Stimulated activated CD8-positive, alpha-beta memory T cell treated with anti-CD3 and anti-CD28 coated beads, Interleukin-7, amount 100 ng/mL, for 48 hours (primary cell): ENCODE measurements at places on chromosomes 13 and 19.

- no peak for DNase-seq
Observed at GRCh38 chr13:27174766-27175455, 3.3 kb upstream of the USP12 start.

DNA sequence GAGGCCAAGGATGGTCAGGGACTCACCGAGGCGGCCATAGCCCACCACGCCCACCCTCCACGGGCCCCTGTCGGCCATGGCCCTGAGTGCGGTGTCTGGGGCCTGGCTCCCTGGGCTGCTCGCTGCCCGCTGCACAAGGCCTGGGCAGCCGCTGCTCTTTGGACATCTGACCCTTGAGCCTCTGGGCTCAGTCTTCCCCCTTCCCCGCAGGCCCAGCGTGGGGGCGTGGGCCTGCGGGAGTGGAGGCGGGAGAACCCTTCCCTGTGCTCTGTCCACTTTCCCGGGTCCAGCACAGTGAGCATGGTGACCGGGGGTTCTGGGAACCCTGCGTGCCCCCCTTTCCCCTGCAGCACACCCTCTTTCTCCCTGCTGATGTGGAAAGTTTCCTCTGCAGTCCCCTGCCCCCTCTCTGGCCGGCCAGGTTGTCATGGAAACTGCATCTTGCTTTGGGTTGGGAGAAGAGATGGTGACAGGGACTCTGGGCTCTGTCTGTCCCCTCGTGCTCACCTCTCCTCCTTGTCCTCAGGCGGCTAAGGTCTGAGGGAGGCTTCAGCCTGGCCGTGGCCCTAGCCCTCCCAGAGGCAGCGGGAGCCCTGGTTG is at the start of gene ASPDH:
ASPDH (minus strand) TSS at position 168 of the 600 bp plus-strand sequence; CDS start at position 78, 90 bp downstream.
- DNase-seq = no peak

DNA sequence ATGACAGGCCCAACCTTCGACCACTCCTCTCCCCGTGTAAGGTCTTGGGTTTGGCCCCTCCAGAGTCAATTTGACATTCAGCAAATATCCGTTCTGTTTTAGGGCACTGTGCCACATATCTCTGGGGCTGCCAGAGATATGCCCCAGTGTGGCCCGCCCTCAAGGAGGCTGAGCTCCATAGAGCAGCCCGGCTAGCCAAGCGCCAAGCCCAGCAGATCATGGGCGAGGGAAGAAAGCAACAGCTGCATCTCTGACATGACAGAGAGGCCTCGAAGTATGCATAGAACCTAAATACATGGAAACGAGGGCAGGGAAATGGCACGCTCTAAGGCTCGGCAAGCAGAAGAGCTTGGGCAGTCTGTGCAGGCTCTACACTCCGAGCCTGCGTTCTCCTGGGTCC is 124.5 kb downstream of the USP12 start:
- DNase-seq = no peak

- DNase-seq = peak; percentile 53
Observed at GRCh38 chr13:48976576-48977285, 1.0 kb downstream of the FNDC3A start.

GRCh38 chr19:38728752-38729541 is 15.3 kb downstream of the CAPN12 start:
- no peak for DNase-seq

- DNase-seq = peak; percentile 43
Observed at GRCh38 chr19:4229179-4229931, at the start of gene EBI3. EBI3 (plus strand) TSS chr19:4229523; CDS start chr19:4229551, 28 bp downstream.

DNA sequence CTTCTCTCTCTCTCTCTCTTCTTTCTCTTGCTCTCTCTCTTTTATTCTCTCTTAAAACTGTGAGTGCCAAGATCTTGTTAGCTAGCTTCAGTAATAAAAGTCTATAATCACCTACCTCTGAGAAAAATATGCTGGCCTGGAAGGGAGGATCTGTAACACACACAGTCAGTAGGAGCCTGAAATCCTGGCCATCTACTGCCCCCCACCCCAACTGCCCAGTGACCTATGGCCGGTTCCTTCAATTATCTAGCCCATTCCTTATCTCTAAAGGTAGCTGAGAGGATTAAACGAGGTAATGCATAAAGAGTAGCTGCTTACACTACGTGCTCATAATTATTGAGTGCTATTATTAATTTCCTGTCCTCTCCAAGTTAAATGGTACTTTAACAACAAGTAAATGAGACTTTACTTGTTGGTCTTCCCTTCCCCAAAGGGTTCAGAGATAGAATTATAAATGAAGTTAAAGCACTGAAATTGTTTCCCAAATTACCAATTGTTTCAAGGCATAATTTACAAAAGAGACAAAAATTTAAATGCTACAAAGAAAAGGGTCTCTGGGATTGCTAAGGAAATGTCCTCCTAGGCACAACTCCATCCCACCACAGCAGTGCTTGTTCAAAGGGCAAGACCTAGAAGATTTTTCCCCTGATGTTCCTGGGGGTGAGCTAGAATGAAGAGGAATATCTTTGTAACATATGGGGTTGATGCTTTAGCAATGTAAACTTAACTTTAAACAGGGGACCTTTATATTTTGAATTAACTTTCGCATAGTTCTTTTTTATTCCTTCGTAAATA is 1.8 kb downstream of the LCP1 start:
- DNase-seq = no peak

DNA sequence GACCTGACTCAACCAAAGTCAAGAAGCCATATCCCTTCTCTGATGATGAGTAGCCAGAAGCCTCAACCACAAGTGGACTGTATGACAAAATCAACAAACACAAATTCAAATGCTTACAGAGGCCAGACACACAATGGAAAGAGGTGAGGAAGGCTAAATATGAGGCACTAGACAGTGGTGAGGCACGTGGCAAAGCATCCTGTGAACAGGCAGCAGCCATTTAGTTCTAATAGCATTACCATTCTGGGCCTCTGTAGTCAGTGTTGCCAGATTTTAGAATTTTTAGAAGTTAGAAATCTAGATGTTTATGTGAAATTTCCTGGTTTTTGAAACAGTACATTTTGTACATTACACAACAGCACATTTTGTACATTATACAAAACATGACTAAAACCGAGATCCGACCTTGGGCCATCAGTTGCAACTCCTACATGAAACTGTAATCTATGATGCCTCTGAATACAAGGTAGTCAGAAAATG is 403.3 kb downstream of the COG6 start:
- no peak for DNase-seq

GRCh38 chr19:34402074-34402600 is 2.1 kb upstream of the PDCD2L start:
- DNase-seq = no peak

- DNase-seq = peak; percentile 83
Observed at GRCh38 chr19:984165-984967, at the start of gene WDR18. WDR18 (plus strand) TSS chr19:984345; CDS start chr19:984354, 9 bp downstream.

- no peak for DNase-seq
Observed at GRCh38 chr19:31332096-31332495, 17.1 kb downstream of the TSHZ3 start.

GRCh38 chr19:1250437-1251260 is 2.3 kb downstream of the MIDN start:
- DNase-seq = no peak

GRCh38 chr13:110885966-110886869 is 28.7 kb downstream of the ANKRD10 start:
- DNase-seq = no peak

GRCh38 chr13:40787062-40787461 is 2.3 kb upstream of the SLC25A15 start:
- no peak for DNase-seq

DNA sequence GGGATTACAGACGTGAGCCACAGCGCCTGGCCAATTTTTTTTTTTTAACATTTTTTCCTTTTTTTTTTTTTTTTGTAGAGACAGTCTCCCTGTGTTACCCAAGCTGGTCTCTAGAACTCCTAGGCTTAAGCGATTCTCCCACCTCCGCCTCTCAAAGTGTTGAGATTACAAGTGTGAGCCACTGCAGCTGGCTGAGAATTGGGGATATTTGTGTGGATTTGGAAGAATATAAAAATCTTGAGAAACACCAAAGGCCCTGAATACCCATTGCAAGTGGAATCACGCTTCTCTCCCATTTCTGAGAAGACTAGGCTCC is 79.9 kb upstream of the ABCC4 start:
- DNase-seq = no peak

GRCh38 chr19:40055049-40055448 is 982 bp downstream of the ZNF780B start:
- DNase-seq = no peak

DNA sequence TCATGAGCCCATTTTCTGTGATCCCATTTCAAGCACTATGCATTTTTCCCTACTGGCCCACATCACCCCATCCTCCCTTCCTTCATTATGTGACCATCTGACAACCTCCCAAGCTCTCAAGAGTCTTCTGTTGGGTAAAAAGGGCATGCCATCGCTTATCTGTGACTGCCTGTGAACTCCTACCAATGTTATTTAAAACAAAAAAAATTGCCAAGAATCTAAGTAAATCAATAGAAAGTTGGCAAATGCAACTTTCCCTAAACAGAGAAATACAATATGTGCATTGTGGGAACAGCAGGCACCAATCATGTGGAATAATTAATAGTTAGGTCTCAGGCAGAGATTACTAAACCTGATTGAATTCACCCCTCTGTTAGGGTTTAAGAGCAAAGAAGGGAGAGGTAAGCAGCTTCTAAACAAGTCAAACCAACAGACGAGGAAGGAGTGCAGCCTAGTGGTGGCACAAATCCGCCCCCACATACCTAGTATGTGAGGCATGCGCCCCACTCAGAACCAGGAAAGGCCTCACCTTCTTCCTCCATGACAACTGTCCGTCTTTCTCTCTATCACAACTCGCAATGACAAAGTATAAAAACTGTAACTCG is 29.8 kb downstream of the DZIP1 start:
- DNase-seq = no peak

DNA sequence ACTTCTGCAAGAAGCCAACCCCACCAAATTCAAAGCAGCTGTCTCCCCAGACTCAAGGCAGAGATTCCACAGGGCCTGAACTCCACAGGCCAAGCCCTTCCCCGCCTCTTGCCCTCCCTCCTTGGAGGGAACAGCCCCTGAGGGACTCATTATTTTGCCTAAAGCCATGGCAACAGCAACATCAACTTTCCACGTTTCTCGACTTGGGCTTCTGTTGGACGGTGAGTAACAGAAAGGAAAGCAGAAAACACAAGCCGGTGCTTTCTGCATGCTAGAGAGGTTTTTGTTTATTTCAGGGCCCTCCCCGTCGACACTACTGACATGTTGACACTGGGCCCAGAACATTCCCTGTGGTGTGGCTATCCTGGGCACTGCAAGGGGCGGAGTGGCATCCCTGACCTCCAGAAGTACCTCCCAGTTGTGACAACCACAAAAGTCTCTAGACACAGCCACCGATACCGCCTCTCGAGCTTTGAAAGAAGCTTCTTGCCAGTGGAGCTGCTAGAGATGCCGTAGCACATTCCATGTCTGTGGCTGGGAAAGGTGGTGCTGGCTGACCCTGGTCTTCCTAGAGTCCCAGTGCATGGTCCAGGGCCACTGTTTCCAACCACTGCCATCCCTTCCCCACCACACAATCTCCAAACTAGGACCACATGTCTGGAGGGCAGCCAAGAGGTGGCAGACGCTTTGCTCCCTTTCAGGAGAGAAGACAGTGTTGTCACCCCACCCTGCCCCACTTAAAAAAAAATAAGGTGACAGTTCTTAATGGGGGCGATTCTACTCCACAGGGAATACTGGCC is 12.8 kb downstream of the CAPS start:
- no peak for DNase-seq

GRCh38 chr13:109151255-109151654 is 521.8 kb downstream of the MYO16 start:
- DNase-seq = no peak

GRCh38 chr13:106561551-106562170 is 6.3 kb downstream of the ARGLU1 start:
- peak; percentile 15 for DNase-seq

DNA sequence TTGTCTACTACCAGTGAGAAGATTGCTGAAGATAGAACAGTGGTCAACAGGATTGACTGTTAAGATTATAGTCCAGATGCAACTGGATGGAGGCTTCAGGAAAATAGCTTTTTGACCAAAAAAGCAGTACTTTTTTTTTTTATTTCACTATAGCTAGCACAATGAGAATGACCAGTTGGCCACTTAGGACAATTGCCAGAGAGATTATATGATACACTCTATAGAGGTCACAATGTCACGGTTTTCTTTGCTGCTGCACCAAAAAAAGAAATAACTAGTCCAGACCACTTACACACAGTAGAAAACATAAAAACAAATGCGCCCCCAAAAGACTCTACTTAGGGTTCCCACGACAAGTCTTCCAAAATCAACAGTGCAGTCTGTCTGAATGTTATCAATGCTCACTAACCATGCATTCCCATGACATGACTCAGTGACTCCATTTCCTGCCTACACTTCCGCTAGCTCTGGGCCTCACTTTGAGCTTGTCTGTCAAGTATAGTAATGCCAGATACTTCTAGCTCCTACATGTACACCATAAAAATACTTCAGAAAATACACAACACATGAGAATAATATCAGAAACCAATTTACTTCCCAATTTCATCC is 209.1 kb upstream of the STARD13 start:
- no peak for DNase-seq

DNA sequence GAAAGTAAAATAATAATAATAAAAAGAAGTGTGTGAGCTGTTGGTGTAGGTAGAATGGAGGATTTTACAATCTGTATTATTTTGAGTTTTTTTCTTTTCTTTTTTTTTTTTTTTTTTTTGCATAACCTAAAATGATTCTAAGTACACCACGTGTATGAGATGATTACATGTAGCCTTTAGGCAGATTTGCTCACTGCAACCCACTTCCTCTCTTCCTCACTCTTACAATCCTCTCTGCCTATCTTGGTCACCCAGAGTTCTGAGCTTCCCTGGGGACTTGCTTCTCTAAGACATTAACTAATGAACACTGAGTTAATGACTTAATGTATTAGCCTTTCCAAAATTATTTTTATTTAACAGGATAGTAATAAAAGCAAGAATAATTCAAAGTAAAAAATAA is 1169.6 kb downstream of the EFNB2 start:
- DNase-seq = no peak

- DNase-seq = no peak
Observed at GRCh38 chr13:113207890-113208420, 514 bp downstream of the PCID2 start.

GRCh38 chr19:15587663-15588062 is 27.4 kb upstream of the CYP4F8 start:
- no peak for DNase-seq

- no peak for DNase-seq
Observed at GRCh38 chr13:111047326-111047725, 67.8 kb upstream of the ARHGEF7 start.

GRCh38 chr13:42878721-42879120 is 97.3 kb downstream of the FAM216B start:
- DNase-seq = no peak

DNA sequence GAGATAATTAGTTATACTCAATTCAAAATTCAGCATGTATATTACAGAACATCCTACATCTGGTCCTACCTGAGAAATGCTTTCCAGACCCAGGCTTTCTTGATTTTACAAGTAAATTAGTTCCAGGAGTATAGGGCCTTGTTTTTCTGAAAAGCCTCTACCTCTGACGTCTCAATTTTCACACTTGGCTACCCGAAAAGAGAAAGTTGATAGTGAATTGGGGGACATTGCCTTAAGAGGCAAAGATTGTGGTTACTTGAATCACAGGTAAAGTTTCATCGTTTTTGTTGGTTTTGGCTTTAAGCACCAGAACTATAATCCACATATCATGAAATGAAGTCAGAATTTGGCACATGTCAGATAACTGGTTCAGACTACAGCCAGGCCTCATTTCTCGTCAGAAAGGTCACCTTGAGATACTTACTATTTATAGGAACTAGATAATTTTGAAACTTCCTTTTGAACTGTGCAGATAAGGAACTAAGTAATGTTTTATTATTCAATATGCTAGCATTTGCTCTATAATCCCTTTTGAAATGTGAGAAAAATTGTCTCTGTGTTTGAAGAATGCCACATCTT is 30.8 kb downstream of the FAM124A start:
- DNase-seq = no peak

- DNase-seq = no peak
Observed at GRCh38 chr13:32001154-32001768, 30.3 kb upstream of the FRY start.
